ENCODE measurements at places on chromosomes 16 and 17.

DNA sequence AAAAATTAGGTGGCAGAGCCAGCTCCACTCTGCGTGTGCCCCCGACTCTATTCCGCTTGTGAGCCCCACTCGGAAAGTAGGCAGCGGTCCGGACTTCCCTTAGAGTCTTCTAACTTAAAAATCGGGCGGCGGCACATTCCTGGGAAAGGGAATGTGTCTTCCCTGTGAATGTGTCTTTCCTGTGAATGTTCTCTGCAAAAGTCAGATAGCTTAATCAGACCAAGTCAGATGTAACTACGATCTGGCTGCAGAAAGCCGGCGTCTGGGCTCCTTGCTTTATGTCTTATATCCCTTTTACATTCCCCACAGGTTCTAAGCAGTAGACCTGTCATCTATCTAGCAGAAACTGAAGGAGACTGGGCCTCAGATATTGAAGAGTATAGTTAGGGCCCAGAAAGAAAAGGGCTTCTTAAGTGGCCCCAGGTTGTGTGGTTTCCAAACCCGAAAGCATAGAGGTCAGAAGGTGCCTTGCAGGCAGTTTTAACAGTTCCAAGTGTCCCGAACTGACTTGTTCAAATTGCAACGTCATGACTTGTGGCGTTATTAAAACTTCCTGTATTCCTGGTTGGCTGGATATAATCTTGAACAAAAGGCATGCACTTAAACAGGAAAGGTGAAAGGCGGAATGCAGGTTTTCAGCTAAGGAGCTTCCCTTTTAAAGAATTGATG, 601 bp downstream of the PHKB start:
- no peak for DNase-seq

DNA sequence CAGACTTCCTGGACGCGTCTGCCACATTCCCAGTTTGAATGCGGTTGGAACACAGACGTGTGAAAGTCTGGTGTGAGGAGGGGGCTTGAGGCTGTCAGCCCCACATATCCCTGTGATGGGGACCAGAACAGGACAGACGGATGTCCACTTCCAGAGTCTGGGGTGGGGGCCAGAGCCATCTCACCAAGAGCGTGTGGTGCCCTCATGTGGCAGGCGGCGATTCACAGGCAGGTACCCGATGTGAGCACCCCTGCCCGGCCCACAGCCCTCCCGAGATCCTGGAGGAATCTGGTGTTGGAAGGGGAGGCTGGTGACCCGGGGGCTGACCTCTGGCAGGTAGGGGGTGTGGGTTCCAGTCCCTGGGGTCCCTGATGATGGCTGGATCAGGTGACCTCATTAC, 51.5 kb downstream of the ENGASE start:
- DNase-seq = no peak

DNA sequence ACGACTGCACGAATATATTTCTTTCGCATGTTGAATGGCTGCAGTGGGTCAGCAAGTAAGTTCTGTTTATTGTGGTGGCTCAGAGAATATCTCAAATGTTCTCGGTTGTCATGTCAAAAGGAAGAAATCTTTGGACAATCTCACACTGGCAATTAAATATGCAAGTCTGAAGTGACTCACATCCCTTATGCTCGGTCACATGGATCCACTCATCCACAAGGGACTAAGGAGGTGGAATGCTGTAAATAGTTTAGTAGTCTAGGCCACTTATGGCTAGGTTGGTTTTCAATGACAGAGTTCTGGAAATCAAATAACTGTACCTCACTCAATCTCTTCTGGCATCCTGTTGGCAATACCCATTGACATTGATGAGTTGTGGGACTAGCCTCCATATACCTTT, 33.0 kb upstream of the PMP22 start:
- DNase-seq = no peak

- no peak for DNase-seq
Measured at GRCh38 chr17:11336290-11336689, 95.3 kb downstream of the SHISA6 start.

DNA sequence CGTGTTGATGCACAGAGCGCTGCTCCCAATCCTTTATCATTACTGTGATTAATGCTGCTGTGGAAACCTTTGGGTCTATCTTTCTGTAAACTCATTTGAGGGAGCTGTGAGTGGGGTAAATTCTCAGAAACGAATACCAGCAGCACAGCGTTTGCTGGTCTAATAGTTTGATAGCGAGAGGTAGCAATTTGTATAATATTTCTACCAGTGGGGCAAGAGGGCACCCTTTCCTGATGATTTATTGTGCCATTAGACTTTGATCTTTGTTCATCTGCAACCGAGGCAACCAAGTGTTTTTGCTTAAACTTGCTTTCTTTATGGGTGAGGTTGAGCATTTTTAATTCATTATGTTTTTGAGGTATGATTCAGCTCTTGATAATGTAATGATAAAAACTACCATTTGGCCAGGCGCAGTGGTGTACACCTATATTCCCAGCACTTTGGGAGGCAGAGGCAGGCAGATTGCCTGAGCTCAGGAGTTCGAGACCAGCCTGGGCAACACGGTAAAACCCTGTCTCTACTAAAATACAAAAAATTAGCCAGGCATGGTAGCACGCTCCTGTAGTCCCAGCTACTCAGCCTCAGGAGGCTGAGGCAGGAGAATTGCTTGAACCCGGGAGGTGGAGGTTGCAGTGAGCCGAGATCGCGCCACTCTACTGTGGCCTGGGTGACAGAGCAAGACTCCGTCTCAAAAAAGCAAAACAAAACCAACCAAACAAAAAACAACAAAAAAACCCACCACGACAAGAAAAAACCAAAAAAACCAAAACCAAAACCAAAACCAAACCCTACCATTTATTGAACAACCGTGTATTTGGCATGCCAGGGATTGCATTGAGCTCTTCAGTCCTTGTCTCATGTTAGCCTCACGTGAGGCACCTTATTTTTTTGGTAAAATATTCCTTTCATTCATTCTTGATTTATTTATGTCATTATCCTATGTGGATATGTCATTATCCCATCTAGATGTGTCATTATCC, 81.5 kb downstream of the PLCG2 start:
- DNase-seq = no peak

- DNase-seq = no peak
Measured at GRCh38 chr16:69286941-69287713, 24.0 kb upstream of the VPS4A start.

GRCh38 chr17:17680477-17681186, 626 bp upstream of the RAI1 start:
- DNase-seq = no peak

GRCh38 chr16:6573577-6573976, 759.1 kb upstream of the RBFOX1 start:
- DNase-seq = no peak

DNA sequence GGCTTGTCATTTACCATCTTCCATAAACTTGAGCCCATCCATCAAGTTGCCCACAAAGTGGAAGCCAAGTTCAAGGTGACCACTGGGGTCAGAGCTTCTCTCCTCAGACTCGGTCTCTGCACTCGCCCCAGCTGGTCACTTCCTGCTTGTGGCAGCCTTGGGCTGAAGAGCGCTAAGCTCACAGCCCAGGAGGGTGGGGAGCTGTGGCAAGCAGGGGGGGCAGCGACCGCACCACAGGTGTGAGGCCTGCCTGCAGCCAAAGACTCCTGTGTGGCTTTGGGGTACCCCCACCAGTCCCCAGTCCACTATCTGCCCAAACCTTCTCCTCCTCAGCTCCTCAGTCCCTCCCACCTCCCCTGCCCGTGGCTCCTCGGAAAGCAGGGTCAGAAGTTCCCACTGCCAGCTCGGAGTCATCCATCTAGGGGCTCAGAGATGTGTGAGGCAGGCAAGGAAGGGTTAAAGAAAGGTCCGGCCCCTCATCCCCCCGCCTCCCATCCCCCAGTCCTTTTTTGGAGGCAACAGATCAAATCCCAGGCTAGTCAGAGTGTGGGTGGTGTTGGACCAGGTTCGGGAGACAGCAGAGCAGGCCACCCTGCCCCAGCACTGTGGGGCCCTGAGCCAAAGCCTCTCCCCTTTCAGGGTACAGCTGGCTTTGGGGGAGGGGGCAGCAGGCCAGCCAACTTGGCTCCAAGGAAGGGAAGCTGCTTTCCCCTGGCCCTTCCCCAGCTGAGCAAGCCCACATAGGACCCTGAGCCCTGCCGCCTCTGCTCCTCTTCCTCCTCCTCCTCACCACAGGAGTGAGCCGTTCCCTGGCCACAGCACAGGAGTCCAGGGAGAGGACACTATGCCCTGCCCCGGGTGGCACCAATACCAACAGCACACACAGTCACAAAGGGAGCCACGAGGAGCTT, 3.2 kb downstream of the CSF3 start:
- DNase-seq = no peak

DNA sequence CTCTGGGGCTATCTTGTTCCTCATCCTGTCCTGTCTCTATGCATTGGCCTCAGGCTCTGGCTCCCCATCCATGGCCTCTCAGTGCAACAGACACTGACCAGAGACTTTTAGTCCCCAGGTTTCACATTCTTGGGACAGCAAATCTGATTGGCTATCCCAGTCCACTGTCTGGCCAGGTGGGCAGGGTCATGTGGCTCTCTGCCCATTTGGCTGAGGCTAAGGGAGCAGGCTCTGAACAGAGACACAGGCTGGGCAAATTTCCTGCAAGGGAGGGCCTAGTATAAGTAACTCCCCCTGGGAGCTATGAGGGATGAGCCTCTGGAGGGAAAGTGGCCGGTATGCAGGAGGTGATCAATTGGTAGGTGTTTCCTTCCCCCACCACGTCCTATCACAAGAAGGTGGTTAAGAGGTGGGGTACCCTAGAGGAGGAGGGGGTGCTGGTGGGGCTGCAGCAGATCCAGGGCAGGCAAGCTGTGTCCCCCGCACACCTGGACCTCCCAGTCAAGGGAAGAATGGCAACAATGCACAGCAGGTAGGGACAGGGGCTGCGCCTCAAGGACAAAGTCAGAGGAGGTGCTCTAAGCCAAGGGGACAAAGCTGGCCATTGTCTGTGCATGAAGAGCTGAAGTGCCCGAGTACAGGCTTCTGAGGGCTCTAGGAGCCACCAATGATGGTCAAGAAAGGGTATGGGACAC, 13.2 kb downstream of the XYLT2 start:
- DNase-seq = no peak

DNA sequence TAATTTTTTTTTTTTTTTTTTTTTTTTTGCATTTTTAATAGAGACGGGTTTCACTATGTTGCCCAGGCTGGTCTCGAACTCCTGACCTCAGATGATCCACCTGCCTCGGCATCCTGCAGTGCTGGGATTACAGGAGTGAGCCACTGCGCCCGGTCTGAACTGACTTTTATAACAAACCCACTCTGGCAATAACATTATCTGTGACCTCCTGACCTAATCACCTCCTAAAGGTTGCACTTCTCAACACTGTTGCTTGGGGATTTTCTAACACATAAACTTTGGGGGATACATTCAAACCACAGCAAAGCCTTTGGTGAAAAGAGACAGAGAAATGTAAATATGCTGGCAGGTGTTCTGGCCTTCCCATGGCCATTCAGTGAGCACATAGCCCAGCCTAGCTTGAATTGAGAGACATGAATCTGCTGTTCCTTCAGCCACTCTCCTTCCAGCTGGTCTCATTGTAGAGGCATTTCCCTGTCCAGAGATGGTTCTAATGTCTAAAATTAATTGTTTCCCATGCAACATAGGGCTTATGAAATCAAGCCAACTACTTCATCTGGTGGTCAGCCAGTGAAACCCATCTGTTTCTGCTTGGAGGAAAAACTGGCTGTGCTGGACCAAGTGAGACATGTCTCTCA, 28.3 kb downstream of the LYRM1 start:
- no peak for DNase-seq

DNA sequence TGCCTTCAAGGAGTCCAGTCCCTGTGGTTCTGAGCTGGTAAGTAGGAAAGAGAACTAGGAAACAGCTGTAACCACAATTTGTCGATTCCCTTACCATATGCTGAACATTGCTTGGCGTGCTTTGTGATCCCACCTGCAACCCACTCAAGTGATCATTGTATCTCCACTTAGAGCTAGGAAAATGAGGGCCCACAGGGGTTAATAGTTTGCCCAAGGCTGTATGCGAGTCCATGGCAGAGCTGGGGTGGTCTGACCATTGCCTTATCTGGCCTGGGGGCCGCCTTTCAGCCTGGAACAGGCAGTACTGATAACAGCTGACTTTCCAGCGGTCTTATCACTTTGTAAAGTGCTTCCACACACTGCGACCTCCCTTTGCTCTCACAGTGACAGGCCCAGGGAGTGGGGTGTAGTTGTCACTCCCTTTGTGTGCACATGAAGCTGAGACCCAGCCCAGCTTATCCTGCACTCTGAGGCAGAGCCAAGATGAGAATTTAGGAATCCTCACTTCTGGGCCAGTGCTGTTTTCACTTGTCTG, 9.8 kb downstream of the MYL4 start:
- DNase-seq = no peak

DNA sequence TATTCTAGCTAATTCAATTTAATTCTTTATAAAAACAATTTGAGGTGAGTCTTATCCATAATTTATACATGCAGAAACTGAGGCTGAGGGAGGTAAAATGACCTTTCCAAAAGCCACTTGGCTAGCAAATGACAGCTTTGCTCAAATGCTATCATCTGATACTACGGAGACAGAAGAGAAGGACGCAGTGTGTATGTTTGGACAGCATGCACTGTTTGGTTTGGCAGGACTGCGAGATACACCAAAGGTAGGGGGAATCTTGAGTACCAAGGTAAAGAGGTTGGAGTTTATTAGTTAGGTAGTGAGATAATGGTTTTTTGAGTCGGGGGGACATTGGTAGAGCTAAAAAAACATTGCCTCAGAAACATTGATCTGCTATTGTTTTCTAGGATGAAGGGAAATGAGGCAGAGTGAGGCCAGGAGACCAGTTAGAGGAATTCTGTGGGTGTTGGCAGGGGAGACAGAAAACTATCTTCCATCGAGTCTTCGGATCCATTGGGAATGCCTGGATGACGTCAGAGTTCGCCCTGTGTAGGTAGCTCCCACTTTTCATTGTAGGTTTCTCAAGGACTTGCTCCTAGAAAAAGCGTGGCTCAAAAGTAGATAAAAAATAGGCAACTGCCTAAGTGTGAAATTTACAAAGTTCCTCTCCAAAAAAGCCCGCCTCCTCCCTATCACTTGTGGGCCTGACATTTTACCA, 2.5 kb upstream of the HS3ST4 start:
- DNase-seq = no peak

DNA sequence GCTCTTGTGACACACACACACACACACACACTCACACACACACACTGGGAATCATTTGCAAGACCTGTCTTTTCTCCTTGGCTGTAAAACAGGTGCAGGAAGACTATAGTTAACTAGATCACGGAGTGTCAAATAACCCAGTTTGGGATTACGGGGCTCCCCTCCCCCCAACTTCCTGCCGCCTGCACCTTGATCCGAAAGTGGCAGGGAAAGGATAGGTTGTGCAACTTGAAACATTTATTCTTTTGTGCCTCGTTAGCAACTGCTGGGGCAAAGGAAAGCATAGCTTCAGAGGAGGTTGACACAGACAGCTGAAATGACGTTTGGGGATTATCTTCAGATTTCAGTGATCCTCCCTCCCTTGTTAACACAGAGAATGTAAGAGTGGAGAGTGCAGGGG, 149.5 kb downstream of the NTN1 start:
- no peak for DNase-seq

- DNase-seq = no peak
Measured at GRCh38 chr17:80719449-80719848, 174.8 kb downstream of the RPTOR start.

GRCh38 chr17:74213861-74214391, 555 bp downstream of the TTYH2 start:
- DNase-seq = no peak
